Heart right ventricle (tissue), 16 donors: ENCODE measurements at places on chromosomes 6 and 20. TPM values are rescaled to one million over a fixed set of nuclear protein-coding genes. Genes with fewer than 3 reads are reported as not detected.
A peak's percentile ranks its signal among the peaks of the same experiment; 100 is the strongest.

PDE10A gene
- total RNA-seq: 15.4 TPM

DNA sequence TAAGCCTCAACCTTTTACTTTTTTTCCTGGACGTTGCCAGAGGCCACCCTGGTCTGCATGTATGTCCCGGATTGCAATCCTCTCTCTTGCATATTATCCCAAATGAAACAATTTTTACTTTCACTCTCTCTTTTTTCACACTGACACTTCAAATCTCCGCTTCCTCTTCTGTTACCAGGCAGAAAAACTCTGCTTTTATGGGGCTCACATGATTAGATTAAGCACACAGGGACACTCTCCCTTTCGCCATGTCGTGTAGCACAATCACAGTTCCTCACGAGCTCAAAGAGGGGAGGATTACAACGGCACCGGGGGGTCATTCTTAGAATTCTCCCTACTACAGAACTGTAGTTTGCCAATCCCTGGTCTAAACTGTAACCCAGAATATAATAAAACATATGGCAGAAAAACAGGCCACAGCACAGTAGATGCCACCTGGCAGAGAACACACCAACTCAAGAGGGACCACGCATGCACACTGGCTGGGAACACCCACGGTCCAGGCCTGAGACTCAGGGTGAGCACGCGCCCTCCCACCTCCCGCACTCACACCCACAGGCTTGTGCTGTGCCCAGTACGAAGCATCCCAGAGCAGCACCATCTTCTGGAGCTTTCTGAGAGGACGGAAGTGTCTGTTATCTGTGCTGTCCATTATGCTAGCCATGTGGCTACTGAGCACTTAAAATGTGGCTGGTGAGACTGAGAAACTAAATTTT is 288.7 kb downstream of the KIF16B start:
- DNase-seq: no peak
- H3K27me3 ChIP-seq: no peaks in the 10 kb centered on the region
- H3K4me3 ChIP-seq: no peak overlapping the region
- H3K27ac ChIP-seq: no peak overlapping the region

DNA sequence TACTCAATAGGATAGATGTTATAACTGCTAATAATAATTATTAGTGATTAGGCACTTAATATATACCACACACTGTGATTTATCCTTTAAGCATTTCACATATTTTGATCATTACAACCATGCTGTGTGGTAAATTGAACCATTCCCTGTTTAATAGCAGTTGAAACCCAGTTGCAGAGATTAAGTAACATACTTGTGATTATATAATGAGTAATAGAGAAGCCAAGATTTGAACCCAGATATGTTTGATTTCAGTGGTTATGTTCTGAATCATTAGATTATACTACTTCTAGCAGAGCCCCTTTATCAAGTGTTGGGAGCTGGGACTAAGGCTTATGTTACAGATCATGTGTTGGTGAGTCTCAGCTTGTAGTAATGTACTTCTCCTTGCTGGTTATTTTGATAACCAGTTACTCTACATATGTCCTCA is 44.1 kb downstream of the STK4 start:
- H3K36me3 ChIP-seq: peaks cover 10% of the 10 kb centered on the region
- no peak overlapping the region for H3K4me3 ChIP-seq
- DNase-seq: no peak
- H3K4me1 ChIP-seq: peaks cover 19% of the 10 kb centered on the region

UST gene
- total RNA-seq: 4.1 TPM

- H3K36me3 ChIP-seq: no peaks in the 10 kb centered on the region
- no peaks in the 10 kb centered on the region for H3K27me3 ChIP-seq
- H3K4me3 ChIP-seq: no peak overlapping the region
- no peaks in the 10 kb centered on the region for H3K4me1 ChIP-seq
Measured at GRCh38 chr20:23021541-23021940, 13.6 kb upstream of the SSTR4 start.

- H3K27ac ChIP-seq: no peak overlapping the region
- H3K4me1 ChIP-seq: peaks cover 56% of the 10 kb centered on the region
- H3K27me3 ChIP-seq: no peaks in the 10 kb centered on the region
Measured at GRCh38 chr6:89410788-89411144, 1.3 kb downstream of the RRAGD start.

GRCh38 chr6:124197148-124197547 is 393.5 kb downstream of the NKAIN2 start:
- H3K4me1 ChIP-seq: no peaks in the 10 kb centered on the region
- H3K4me3 ChIP-seq: no peak overlapping the region
- H3K27me3 ChIP-seq: no peaks in the 10 kb centered on the region

DZANK1 gene
- total RNA-seq: 0.76 TPM

ENPP5 gene
- 3.0 TPM for total RNA-seq

DNA sequence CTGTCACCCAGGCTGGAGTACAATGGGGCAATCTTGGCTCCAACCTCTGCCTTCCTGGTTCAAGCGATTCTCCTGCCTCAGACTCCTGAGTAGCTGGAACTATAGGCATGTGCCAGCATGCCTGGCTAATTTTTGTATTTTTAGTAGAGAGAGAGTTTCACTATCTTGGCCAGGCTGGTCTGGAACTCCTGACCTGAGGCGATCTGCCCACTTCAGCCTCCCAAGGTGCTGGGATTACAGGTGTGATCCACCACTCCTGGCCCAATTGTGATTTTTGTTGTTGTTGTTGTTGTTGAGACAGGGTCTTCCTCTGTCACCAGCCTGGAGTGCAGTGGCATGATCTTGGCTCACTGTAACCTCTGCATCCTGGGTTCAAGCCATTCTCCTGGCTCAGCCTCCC is 69.3 kb downstream of the CBFA2T2 start:
- H3K27ac ChIP-seq: no peak overlapping the region
- H3K4me3 ChIP-seq: no peak overlapping the region
- H3K27me3 ChIP-seq: no peaks in the 10 kb centered on the region
- H3K4me1 ChIP-seq: peaks cover 17% of the 10 kb centered on the region
- no peak for DNase-seq

COL12A1 gene
- 11.7 TPM for total RNA-seq

GRCh38 chr6:151761851-151762250 is 45.6 kb upstream of the ESR1 start:
- peaks cover 32% of the 10 kb centered on the region for H3K4me1 ChIP-seq
- no peak for DNase-seq
- H3K4me3 ChIP-seq: no peak overlapping the region

GRCh38 chr6:134061440-134061839 is 9.0 kb upstream of the SLC2A12 start:
- peak overlapping the region; percentile 69 for H3K27ac ChIP-seq
- H3K4me3 ChIP-seq: no peak overlapping the region
- H3K36me3 ChIP-seq: no peaks in the 10 kb centered on the region
- no peaks in the 10 kb centered on the region for H3K27me3 ChIP-seq
- no peaks in the 10 kb centered on the region for H3K4me1 ChIP-seq
- DNase-seq: peak; percentile 18

DNA sequence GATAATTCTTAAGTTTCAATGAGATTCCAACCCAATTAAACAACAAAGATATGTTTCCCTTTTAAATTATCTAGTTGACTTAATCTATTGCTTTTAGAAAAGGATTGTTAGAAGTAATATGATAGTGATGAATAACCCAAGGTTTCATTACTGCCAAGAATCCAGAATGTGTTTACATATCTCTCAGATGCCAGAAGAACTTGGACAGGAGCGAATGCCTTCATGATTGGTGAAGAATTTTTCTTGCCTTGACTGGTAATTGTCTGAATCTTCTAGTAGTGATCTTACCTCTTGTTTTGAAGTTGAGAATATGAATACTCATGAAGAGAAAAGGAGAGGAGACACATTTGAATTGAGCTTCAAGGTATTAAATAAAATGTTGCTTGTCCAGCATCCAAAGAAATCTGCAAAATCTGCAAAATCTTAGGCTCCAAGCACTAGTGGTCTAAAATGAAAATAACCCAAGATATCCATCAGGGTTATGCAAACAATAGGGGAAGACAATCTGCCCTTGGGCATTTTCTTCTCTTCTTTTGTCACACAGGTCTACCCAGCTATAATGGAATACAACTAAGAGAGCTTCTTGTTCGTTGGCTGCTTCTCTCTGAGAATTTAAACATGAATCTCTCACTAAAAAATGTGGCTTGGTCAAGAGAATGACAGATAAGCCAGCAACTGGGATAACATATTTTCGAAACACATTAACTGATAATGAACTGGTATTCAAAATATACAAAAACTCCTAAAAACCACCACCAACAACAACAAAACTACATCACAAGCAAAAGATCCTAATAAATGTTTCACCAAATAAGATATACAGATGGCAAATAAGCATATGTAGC is 928.9 kb downstream of the EYS start:
- H3K27ac ChIP-seq: no peak overlapping the region
- H3K4me1 ChIP-seq: no peaks in the 10 kb centered on the region
- no peaks in the 10 kb centered on the region for H3K36me3 ChIP-seq
- H3K27me3 ChIP-seq: no peaks in the 10 kb centered on the region
- no peak overlapping the region for H3K4me3 ChIP-seq
- no peak for DNase-seq

SLA2 gene
- 0.21 TPM for total RNA-seq

- DNase-seq: no peak
- H3K27ac ChIP-seq: no peak overlapping the region
- H3K27me3 ChIP-seq: no peaks in the 10 kb centered on the region
- no peak overlapping the region for H3K4me3 ChIP-seq
- H3K36me3 ChIP-seq: no peaks in the 10 kb centered on the region
- H3K4me1 ChIP-seq: no peaks in the 10 kb centered on the region
Measured at GRCh38 chr6:122809001-122809400, 19.9 kb downstream of the SMPDL3A start.

DNA sequence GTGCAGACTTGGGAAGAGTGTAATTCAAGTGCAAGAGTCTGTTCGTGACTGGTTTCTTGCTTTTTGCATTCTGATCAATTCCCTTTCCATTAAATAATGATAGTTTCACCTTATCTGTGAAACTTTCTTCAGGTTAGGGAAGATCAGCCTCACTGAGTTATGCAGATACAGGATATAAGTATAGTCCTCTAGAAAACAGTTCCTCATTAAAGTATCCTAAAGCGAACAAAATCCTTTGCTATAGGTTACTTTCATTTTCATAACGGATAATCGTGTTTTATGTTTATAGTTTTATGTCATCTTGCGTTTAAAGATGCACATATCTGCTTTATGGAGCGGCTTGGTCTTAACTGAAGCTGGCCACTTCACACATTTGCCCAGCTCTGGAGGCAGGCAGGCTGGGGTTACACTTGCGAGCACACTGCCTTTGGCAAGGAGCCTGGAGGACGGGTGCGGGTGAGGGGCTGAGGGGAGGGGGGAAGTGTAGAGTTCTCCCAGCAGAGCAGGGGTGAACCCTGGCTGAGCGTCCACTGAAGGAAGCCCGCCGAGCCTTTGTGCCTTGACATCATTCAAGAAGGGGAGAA is 123.5 kb upstream of the IFNGR1 start:
- no peak overlapping the region for H3K27ac ChIP-seq

GRCh38 chr6:137259349-137259748 is 40.2 kb upstream of the IFNGR1 start:
- no peak overlapping the region for H3K27ac ChIP-seq
- no peak overlapping the region for H3K4me3 ChIP-seq
- no peaks in the 10 kb centered on the region for H3K27me3 ChIP-seq

SLC24A3 gene
- 1.1 TPM for total RNA-seq

EFCAB8 gene
- not detected for total RNA-seq

GRCh38 chr6:155067956-155068615 is 73.0 kb downstream of the TIAM2 start:
- no peaks in the 10 kb centered on the region for H3K36me3 ChIP-seq
- DNase-seq: no peak
- H3K4me3 ChIP-seq: no peak overlapping the region
- H3K27me3 ChIP-seq: no peaks in the 10 kb centered on the region
- no peak overlapping the region for H3K27ac ChIP-seq
- no peaks in the 10 kb centered on the region for H3K4me1 ChIP-seq

- H3K36me3 ChIP-seq: no peaks in the 10 kb centered on the region
- no peak overlapping the region for H3K4me3 ChIP-seq
- DNase-seq: no peak
- H3K4me1 ChIP-seq: no peaks in the 10 kb centered on the region
Measured at GRCh38 chr6:80217794-80218193, 111.3 kb downstream of the BCKDHB start.

TRIM40 gene
- not detected for total RNA-seq
